C1 segment of cervical spinal cord (tissue), 14 donors: ENCODE measurements at places on chromosomes 7 and 10.
A peak's percentile ranks its signal among the peaks of the same experiment; 100 is the strongest.

DNA sequence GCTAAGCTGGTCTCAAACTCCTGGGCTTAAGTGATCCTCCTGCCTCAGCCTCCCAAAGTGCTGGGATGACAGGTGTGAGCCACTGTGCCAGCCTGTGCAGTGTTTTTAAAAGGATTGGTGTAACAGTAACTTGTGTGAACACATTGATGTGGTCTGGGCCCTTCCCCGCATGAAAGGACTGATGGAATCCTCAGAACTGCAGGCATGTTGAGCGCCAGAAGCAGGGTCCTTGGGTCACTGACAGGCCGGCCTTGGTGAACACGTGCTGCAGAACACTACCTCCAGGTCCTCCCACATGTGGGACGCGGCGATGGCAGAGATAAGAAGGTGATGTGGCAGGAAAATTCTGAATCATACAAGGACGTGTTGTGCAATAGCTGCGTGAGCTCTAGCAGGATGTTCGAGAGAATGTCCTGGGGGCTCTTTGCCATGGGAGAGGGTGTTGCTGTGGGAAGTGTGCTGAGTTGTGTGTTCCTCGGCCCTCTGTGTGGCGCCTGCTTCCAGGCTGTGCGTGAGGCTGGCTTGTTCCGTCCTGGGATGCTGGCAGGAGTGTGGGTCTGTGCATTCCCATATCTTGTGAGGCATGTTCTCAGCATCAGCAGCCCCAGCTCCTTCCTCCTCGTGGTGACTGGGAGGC lies 68.2 kb downstream of the DNAJB6 start:
- no peak for DNase-seq

GRCh38 chr7:48638041-48638440 lies 286.3 kb upstream of the CDC14C start:
- DNase-seq = no peak

DNA sequence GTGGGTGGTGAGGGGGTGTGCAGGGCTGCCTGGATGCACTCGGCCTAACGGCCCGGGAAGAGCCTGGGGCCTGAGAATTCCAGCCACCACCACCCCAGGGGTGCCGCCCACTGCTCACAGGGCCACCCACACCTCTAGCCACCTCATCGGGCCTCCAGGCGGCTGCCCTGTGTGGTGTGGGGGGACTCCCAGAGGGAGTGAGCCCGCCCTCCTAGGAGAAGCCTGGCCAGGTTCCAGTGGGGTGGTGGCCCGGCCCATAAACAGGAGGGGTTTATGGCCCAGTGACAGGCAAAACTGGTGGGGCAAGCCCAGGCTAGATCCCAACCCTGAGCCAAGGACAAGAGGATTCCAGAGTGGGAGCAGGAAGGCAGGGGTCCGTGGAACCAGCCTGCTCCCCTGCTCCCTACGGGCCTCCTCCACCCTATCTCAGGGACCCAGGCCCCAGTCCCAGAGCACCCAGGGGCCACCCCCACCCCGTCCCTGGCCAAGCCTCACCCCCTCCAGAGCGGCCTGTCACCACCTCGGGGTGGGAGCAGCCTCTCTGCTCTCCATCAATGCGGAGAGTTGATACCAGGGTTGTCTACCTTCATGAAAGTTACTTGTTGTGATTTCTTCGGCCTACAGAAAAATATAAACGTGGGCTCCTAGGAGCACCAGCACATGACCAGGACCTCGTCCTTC lies 20.2 kb upstream of the PDGFA start:
- no peak for DNase-seq

DNA sequence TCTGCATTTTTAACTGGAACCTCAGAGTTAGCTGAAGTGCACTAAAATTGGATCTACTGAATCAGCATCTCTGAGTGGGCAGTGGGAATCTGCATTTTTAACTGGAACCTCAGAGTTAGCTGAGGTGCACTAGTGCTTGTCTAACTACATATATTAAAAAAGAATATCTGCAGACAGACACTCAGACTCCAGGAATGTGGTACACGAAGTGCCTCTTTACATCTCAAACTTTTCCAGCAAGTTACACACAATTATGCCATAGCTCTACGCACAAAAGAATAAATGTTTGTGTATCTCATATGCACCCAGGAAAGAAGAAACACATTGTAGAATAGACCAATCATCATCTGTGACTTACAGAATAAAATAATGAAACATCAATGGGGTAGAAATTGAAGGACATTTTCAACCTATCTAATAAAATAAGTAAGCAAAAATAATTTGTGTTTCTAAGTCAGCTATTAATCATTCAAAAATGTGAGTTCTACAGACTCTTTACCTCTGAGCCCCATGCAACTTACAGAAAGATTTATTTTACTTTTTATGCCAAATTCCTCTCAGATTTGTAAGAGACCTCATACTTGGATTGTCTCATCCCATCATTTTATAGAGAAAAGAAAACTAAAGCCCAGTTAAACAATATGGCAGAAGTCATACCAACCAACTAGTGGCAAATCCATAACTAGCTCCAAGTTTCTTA lies 28.3 kb downstream of the PPP1R3A start:
- no peak for DNase-seq

- DNase-seq = no peak
Measured at GRCh38 chr10:88080213-88080612, 216.8 kb downstream of the PTEN start.

- no peak for DNase-seq
Measured at GRCh38 chr7:124893140-124893827, 36.3 kb downstream of the POT1 start.

DNA sequence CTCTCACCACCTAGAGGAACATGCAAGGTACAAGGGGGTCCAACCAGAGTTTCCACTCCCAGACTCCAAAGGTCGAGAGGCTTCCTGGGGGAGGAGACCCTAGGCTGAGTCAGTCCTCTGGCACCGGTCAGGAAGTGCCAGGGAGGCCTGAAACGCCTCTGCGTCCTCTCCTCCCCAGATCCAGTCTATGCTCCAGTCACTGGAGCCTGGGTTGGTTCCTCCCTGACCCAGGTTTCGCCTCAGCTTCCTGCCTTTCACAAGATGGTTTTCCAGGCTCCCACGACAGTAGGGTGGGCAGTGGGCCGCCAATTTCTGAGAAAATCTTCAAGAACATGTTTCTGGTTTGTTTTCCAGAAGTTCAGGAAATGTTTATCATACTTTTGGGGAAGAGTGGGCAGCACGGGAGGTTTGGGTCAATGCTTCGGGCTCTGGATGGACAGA lies 30.0 kb downstream of the DUSP5 start:
- no peak for DNase-seq

GRCh38 chr7:98149116-98149692 lies 42.5 kb downstream of the LMTK2 start:
- no peak for DNase-seq

- DNase-seq = peak; percentile 74
Measured at GRCh38 chr10:86262688-86263181, 103.9 kb downstream of the GRID1 start.

DNA sequence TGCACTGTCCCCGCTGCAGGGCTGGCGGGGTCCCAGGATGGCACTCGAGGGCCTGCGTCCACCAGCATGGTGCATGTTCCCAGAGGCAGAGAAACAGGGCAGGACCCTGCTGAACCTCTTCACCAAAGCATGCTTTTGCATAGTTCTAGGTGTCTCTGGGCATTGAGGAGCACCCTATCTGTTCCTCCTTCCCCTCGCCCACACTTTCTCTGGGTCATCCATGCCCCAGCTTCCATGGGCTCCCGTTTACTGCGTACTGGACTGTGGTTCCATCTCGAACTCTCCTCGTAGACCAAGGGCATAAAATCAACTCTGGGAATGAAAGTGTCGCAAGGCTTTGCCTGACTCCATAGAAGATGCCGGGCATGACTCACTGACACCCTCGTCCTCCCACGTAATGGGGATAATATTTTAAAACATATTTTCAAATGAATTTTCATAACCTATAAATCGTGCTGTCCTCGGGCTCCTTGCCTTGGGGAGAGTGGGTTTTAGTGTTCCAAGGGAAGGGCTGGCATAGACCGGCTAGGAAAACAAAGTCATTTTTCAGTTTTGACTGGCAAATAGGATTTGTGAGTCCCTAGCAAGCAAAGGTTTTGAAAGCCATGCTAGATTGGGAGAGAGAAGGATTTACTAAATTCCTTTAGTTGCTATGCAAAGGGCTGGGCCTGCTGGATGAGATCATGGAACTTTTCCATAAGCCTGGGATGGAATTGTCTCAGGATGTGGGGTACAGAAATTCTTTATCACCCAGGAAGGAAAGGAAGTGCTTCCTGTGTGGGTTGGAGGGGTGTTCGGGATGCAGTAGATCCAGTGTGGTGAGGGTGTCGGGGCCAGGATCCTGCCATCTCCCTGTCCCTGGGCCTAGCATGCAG lies 498.7 kb upstream of the MKI67 start:
- no peak for DNase-seq

DNA sequence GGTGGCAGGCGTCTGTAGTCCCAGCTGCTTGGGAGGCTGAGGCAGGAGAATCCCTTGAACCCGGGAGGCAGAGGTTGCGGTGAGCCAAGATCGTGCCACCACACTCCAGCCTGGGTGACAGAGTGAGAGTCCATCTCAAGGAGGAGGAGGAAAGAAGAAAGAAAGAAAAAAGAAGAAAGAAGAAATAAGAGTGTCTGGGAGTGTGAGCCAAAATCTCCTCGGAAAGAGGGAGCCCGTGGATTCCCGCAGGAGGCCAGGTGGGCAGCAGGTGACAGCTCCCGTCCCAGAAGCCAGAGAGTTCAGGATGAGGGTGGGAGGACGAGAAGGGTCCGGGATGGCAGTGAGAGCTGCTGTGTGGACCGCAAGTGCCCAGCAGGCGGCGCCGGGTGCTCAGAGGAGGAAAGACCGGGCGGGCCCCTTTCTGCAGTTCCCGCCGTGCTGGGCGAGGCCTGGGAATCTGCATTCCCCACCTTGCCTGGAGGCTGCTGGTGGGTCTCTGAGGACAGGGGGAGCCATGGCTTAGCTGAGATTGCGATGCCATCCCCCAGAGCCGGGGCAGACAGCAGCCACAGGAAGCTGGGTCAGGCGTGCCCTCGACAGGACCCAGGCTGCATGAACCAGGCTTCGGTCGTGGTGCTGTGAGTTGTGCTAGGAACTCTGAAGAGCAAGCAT lies 17.1 kb upstream of the AMZ1 start:
- DNase-seq = no peak

DNA sequence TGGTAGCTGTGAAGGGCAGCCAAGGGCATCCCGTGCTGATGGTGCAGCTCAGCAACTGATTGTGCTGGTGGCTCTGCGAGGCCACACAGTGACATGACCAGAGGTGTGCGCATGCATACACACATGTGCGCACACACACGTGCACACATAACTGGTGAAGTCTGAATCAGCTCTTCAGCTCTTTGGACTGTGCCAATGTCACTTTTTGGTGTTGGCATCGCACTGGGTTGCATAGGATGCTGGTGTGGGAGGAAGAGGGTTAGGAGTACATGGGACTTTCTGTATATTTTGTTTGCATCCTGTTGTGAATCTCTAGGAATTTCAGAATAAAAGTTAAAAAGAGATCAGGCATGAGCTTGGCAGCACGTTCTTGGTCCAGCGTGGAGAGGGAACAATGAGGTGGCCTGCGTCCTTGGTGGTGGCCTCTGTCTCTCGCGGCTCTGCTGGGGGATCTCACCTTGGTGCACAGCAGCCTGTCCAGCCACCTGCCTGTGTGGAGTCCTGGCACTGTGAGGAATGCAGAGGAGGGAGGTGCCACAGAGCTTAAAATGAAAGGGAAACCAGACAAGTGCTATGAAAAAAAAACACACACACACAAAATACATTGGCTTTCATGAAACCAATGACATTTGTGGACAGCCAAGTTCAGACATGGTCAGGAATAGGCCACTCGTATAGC lies 124.0 kb downstream of the TRRAP start:
- DNase-seq = no peak

DNA sequence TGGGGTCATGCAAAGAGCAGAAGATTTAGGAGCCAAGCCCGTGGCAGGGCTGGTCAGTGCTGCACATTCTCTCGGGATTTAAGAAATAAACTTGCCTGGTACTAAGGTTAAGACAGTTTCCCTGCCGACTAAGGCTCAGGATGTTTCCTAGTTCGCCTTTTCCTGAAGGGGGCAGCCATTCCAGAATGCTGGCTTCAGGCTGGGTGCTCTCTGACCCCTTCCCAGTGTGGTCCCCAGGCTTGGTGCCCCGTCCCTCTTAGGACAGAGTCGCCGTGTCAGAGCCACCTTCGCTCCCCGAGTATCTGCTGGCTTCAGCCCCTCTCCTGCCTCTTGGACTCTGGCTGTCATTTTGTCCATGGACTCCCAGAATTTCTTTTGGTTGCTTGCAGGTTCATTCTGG lies 117.2 kb downstream of the ELFN1 start:
- DNase-seq = no peak

DNA sequence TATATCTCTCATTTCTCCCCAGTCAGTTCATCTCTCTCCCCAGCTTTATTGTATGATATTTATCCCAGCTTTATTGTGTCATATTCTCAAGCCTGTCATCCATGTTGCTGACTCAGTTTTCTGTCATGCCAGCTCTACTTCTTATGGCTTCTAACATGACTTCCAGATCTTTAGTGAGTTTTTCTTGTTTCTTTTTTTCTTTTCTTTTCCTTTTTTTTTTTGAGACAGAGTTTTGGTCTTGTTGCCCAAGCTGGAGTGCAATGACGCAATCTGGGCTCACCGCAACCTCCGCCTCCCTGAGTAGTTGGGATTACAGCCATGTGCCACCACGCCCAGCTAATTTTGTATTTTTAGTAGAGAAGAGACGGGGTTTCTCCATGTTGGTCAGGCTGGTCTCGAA lies 28.7 kb upstream of the CALU start:
- DNase-seq = no peak

DNA sequence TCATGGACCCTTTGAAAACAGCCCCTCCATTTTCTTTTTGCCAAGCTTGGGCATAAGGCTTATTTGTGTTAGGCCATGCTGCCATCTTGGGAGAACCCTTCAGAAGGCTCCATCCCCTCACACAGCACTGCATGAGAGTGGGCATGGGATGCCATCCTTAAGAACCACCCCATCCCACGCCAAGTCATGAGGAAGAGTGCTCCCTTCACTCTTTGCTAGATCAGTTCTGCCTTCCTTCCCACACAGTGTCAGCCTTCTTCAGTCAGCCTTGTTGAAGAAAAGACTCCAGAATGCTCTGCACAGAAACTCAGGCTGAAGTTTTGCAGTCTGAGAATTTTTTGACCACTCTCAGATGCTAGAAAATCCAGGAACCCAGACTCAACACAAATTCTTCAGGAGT lies 15.5 kb upstream of the CHN2 start:
- no peak for DNase-seq
